Spinal cord (tissue), 10 donors: ENCODE measurements at places on chromosomes 1 and 21.

GRCh38 chr1:36134505-36135329 lies 9.7 kb upstream of the COL8A2 start:
- H3K4me1 ChIP-seq = peaks cover 19% of the 10 kb centered on the region
- H3K36me3 ChIP-seq = peaks cover 20% of the 10 kb centered on the region

- DNase-seq = peak; percentile 62
- H3K27ac ChIP-seq = no peak overlapping the region
- no peaks in the 10 kb centered on the region for H3K27me3 ChIP-seq
- H3K4me1 ChIP-seq = no peaks in the 10 kb centered on the region
- H3K36me3 ChIP-seq = no peaks in the 10 kb centered on the region
These were observed 64.4 kb upstream of the TLR5 start for GRCh38 chr1:223207293-223208066.

DNA sequence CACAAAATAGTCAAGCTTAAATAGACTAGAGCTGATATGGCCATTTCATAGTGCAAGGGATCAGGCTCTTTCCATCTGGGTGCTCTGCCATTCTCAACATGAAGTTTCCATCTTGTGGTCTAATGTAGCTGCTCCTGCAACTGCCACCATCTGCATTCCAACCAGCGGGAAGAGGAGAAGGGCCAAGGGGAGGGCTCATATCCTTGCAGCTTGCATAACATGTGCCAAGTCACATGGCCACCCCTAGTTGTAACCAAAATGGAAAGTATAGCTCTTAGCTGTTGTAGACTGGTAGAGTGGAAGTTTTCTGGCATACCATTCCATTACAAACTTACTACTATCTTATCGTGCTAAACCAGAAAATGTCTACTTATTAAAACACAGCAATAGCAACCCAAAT lies 38.9 kb upstream of the IVNS1ABP start:
- no peak for DNase-seq
- H3K27ac ChIP-seq = no peak overlapping the region
- H3K27me3 ChIP-seq = no peaks in the 10 kb centered on the region
- H3K4me1 ChIP-seq = no peaks in the 10 kb centered on the region

GRCh38 chr21:29487154-29487553 lies 188.4 kb downstream of the BACH1 start:
- no peak for DNase-seq
- no peaks in the 10 kb centered on the region for H3K36me3 ChIP-seq
- peaks cover 3% of the 10 kb centered on the region for H3K4me1 ChIP-seq
- H3K4me3 ChIP-seq = no peak overlapping the region

- H3K4me1 ChIP-seq = peaks cover 21% of the 10 kb centered on the region
- DNase-seq = no peak
- H3K27ac ChIP-seq = no peak overlapping the region
- H3K27me3 ChIP-seq = no peaks in the 10 kb centered on the region
These were observed 24.9 kb downstream of the KCNQ4 start for GRCh38 chr1:40808444-40808843.

DNA sequence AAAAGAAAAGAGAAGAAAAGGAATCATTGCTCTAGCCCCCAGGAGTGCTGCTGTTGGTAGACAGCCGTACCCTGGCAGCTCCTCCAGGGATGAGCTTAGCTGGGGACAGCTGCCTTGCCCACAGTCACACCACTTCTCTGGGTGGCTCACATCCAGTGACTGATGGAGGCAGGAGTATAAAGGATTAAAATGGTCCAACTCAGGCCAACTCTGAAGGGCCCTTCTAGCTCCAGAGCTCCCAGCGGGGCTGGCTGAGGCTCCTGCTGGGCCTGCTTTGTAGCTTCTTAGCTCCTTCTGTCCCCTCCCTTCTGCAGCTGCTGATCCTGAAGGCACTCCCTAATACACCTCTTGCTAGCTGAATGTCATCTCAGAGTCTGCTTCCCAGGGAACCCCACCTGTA lies 4.4 kb downstream of the CITED4 start:
- no peak for DNase-seq
- H3K27me3 ChIP-seq = peaks cover 2% of the 10 kb centered on the region
- no peak overlapping the region for H3K4me3 ChIP-seq
- no peaks in the 10 kb centered on the region for H3K36me3 ChIP-seq

DNA sequence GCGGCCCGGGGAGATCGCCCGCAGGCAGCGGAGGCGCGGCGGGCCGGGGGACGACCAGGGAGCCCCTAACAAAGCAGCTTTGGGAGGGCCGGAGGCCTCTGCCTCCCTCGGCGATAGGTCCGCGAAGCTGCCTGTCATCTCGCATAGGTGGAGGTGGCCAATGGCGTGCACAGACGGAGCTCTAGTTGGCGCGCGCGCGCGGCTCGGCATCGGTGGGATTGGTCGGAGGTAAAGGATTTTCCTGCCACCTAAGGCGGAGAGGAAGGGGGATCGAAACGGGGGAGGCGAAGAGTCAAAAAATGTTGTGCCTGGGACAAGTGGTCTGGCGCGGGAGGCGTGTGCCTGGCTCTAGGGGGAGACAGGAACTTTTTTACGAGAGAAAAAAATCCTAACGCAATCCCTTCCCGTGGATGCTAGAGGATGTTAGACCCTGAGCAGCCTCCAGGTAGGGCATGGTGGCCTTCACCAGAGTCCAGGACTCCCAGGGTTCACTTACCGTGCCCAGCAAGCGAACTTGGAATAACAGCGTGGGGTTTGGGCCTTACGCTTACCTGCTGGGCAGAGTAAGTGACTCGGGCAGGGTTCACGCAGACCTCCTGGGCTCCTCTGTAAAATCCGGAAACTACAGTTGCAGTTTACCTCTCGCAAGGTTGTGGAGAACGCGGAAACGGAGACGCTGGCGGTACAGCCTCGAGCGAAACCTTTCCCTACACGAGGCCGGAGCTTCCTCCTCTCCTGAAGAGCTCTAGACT lies 99.9 kb upstream of the SOD1 start:
- peaks cover 2% of the 10 kb centered on the region for H3K27me3 ChIP-seq
- H3K27ac ChIP-seq = peak overlapping the region; percentile 47
- H3K4me1 ChIP-seq = peaks cover 30% of the 10 kb centered on the region
- no peaks in the 10 kb centered on the region for H3K36me3 ChIP-seq

DNA sequence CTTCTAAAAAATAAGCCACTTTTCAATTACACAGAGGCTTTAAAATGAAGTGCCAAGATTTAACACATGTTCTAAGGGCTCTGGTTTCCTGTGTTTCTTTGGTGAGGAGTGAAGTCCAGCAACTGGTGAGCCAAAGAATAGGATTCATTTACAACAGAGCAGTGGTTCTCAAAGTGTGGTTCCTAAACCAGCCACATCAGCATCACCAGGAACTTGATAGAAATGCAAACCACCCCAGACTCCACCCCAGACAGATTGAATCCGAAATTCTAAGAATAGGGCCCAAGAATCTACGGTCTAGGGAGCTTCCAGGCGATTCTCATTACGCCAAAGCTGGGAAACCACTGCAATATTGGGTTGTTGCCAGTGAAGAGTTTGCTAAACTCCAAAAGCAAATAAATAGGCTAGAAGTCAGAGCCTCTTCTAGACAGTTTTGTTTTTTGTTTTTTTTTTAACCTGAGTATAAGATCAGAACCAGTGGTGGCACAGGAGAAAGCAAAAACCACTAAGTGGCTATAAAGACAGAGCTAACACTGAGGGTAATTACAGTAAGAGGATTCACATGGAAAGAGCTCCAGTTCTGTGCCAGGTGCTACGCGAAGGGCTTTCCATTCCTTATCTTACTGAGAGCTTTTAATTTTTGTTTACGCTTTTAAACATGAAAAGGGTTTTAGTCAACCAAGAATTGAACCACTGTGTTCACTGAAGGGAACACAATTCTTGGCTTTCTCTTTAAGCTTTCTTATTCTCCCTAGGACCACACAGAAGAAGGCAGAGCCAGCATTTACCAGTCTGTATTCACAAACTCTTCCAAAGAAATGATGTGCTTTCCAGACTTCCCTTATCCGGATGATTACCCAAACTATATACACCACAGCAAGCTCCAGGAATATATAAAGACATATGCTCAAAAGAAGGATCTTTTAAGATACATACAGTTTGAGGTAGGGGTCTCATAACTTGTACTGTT lies 42.4 kb upstream of the FMO2 start:
- H3K4me3 ChIP-seq = no peak overlapping the region
- H3K4me1 ChIP-seq = peaks cover 10% of the 10 kb centered on the region
- peak; percentile 76 for DNase-seq
- H3K27ac ChIP-seq = peak overlapping the region; percentile 90
- H3K36me3 ChIP-seq = no peaks in the 10 kb centered on the region

- peaks cover 24% of the 10 kb centered on the region for H3K36me3 ChIP-seq
- H3K27ac ChIP-seq = no peak overlapping the region
- H3K4me3 ChIP-seq = no peak overlapping the region
- H3K27me3 ChIP-seq = no peaks in the 10 kb centered on the region
- no peak for DNase-seq
- peaks cover 55% of the 10 kb centered on the region for H3K4me1 ChIP-seq
These were observed 71.8 kb downstream of the EPHB2 start for GRCh38 chr1:22782406-22782805.

DNA sequence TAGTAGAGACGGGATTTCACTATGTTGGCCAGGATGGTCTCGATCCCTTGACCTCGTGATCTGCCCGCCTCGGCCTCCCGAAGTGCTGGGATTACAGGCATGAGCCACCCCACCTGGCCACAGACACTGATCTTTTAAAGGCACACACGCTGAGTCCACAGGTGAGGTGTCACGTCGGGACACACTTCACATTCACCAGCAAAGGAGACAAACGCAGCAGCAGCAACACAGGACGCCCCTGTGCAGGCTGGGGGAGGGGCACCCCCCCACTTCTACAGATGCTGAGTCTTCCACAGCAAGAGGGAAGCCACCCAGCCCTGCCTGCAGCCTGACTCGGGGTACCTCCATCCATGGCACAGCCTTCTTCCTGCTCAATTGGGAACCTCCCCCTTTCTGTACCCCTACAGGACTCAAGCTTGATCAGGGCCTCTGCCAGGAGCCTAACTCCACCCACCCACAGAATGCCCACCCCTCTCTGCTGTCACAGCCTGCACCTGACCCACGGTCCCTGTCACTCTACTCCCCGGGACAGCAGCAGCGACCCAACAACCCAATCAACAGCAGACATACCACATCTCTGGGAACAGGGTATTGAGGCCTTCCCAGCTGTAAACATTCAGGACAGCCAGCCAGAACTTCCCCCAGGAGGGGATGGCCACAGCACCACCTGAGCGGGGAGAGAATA lies 9.5 kb downstream of the LSS start:
- no peak overlapping the region for H3K4me3 ChIP-seq
- peaks cover 18% of the 10 kb centered on the region for H3K4me1 ChIP-seq
- DNase-seq = no peak
- H3K27me3 ChIP-seq = no peaks in the 10 kb centered on the region
- peaks cover 88% of the 10 kb centered on the region for H3K36me3 ChIP-seq

DNA sequence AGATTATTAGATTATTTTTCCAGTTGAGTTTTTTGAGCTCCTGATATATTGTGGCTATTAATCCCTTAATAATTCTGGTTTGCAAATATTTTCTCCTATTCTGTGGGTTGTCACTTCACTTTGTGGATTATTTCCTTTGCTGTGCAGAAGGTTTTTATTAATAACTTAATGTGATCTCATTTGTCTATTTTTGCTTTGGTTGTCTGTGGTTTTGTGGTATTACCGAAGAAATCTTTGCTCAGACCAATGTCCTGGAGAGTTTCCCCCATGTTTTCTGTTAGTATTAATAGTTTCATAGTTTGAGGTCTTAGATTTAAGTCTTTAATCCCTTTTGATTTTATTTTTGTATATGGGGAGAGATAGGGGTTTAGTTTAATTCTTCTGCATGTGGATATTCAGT lies 7.1 kb upstream of the TBX19 start:
- no peak overlapping the region for H3K4me3 ChIP-seq
- H3K27me3 ChIP-seq = no peaks in the 10 kb centered on the region
- no peak overlapping the region for H3K27ac ChIP-seq
- H3K4me1 ChIP-seq = no peaks in the 10 kb centered on the region
- no peaks in the 10 kb centered on the region for H3K36me3 ChIP-seq
- no peak for DNase-seq

DNA sequence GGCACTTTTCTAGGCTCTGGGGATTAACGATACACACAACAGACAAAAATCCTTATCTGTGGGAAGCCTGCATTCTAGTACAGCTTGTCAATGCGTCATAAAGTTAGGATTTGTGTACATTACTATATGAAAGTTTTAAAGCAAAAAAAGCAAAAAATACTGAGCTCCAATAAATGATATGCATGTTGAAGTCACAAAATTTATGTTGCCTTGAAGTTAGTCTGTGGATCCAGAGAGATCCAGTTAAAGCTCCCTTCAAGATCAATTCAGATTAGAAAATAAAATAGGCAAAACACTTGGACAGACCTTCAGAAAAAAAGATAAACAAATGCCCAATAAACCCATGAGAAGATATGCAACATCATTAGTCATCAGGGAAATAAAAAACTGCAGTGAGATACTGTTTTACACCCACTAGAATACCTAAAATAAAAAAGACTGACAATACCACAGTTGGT lies 33.1 kb upstream of the KCNQ4 start:
- DNase-seq = no peak
- H3K4me3 ChIP-seq = no peak overlapping the region

- peaks cover 100% of the 10 kb centered on the region for H3K4me1 ChIP-seq
- H3K36me3 ChIP-seq = peaks cover 49% of the 10 kb centered on the region
- no peak overlapping the region for H3K4me3 ChIP-seq
These were observed 37.3 kb downstream of the AHDC1 start for GRCh38 chr1:27566462-27567145.
